Forelimb muscle (tissue), 1 donor: ENCODE measurements at places on chromosomes 3 and 15. TPM values are rescaled to one million over a fixed set of nuclear protein-coding genes. Genes with fewer than 3 reads are reported as not detected.
A peak's percentile ranks its signal among the peaks of the same experiment; 100 is the strongest.

The MESP1 gene
- 0.85 TPM for polyA plus RNA-seq

The FEZF2 gene
- polyA plus RNA-seq: not detected

GRCh38 chr15:78056714-78057269 lies 20.7 kb downstream of the TBC1D2B start:
- no peak for DNase-seq

GRCh38 chr3:8205881-8206280 lies 295.7 kb upstream of the LMCD1 start:
- DNase-seq: no peak

GRCh38 chr3:38120693-38121450 lies 16.1 kb downstream of the ACAA1 start:
- DNase-seq: no peak

GRCh38 chr3:100538339-100538706 lies 45.9 kb downstream of the TMEM45A start:
- no peak for DNase-seq

GRCh38 chr15:27271258-27271657 lies 300.3 kb downstream of the GABRG3 start:
- DNase-seq: no peak

The C3orf33 gene
- polyA plus RNA-seq: 3.1 TPM

DNA sequence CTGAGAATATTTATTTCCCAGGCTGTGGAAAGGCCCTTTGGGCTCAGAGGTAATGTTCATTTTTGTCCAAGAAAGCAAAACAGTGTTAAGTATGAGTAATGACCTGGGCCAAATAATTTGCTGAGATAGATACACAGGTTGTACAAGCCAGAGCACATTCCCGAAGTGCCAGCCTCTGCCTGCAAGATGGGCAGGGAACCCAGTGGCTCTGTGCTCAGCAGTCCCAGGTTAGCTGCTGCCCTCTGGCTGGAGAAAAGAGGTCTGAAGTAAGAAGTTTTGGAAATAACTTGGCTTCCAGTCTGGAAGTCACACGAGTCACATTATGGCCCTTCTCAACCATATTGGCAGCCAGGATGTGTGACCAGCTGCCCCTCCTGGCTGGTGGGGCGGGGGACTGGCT lies 20.2 kb downstream of the MYZAP start:
- no peak for DNase-seq

DNA sequence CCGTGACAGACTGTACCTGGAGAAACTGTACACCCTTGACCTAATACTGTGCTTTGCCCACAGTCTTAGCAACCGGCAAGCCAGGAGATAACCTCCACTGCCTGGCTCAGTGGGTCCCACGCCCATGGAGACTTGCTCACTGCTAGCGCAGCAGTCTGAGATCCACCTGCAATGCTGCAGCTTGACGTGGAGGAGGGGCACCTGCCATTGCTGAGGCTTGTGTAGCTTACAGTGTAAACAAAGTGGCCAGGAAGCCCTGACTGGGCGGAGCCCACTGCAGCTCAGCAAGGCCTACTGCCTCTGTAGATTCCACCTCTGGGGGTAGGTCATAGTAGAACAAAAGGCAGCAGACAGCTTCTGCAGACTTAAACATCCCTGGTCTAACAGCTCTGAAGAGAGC lies 189.3 kb downstream of the EDEM1 start:
- no peak for DNase-seq

DNA sequence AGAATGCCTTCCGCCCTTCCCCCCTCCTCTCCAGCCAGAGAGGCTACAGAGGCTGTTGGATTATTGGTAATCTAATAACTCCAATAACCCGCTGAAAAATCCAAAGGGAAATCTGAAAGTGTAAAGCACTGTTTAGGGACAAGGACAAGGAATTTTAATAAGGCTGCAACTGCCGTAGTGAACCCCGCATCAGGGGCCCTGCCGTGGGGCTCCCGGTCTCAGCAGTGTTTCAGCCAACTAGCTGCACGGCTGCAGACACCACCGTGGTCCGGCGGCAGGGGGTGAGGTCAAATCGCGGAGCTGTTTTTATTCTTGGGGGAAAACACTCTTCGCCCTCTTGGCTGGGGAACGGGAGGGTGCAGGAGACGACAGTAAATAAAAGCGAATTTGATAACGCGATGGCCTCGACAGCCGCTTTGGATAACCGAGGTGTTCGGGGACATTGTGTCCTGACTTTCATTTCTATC lies 6.1 kb downstream of the BCL6 start:
- no peak for DNase-seq

DNA sequence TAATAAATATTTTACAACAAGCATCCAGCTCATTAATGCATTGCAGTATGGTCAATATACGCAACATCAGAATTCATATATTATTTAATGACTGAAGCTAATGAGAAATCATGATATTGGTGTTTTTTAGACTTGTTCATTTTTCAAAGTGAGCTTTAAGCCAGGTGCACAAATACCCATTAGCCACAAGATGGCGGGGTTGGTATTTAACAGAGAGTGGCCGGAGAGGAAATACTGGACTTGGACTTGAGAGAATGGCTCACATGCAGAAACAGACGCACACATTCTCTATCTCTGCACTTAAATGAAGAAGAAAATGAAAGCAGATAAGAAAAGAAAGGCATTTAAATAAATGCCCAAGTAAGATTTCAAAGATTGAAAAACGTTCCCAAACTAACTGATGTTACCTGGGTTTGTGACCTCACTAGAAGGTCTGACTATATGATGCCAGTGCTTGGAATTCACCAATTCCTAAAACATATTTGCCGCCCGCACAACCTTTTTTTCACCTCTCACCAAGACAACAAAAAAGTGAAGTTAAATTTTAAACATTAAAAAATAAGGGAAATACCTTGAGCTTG lies 21.2 kb upstream of the CRBN start:
- DNase-seq: peak; percentile 56

The CHRFAM7A gene
- polyA plus RNA-seq: 2.3 TPM

The COLQ gene
- polyA plus RNA-seq: 24.7 TPM

DNA sequence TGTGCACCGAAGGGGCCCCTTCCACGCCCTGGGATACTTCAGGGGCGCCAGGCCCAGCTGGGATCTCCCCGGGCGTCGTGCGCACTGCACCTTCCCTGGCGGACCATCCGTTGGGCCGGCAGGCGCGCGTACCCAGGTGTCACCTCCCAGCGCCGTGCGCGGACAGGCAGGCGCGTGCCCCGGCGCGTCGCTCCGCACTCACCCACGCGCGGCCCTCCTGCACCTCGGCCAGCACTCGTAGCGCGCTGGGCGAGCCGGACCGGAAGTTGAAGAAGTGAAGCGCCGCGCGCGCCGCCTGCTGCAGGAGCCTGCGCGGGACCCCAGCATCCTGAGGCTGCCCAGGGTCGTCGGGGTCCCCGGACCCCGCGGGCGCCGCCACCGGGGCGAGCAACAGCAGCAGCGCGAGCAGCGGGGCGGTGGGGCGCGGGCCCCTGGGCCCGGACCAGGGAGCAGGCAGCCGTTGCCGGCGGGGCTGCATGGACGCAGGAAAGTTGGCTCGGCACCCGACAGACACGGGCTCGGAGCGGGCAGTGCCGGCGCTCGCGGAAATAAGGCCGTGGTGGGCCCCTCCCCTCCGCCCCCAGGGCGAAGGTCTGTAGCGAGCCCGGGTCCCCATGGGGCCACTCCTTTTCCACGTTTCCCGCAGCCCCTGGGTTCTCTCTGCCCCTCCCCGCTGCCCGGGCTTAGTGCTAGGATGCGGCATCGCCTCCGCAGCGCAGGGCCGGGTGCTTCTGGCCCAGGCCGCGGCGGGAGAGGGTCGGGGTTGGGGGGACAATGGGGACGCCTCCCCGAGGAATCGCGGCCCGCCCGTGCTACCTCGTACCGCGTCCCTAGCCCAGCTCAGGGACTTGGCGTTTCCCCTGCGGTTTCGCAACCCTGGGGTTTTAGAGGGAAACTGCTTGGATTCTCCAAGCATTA lies at the start of gene RARRES1:
TSS of gene RARRES1 (minus strand) at position 520 of the 918 bp plus-strand sequence. CDS start at position 478, 42 bp downstream.
- no peak for DNase-seq

DNA sequence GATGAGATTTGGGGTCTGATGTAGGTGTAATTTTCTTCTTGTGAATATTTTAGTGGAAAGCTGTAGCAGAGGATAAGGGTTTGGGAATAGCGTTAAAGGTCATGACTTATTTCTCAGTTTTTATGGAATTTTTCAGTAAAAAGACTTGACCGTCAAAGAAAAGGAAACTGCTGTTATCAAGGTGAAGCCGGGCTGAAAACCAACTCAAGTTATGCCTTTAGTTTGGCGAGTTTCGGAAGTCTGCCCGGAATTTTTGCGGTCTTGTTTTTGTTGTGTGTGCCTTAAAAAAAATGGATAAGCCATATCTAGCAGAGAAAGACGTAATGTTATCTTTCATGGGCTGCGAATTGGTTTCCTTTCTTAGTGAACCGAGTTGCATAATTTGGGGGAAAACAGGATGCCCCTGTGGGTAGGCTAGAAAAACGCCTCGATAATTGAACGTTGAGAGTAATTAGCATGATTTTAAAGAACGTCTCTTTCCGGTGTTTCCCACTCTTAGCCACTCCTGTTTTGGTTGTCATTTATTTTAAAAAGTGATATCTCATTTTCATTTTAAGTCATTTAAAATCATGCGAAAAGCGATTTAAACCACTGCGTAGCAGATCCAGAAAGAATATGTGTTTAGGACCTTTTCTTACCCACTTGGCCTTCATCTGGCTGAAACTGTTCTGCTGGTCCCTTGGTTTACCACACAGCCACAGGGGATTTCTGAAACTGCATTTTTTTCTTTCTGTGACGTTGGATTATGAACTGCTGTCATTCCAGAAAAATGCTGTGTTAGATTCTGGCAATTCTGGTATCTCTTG lies 1.1 kb downstream of the NFKBIZ start:
- DNase-seq: no peak

DNA sequence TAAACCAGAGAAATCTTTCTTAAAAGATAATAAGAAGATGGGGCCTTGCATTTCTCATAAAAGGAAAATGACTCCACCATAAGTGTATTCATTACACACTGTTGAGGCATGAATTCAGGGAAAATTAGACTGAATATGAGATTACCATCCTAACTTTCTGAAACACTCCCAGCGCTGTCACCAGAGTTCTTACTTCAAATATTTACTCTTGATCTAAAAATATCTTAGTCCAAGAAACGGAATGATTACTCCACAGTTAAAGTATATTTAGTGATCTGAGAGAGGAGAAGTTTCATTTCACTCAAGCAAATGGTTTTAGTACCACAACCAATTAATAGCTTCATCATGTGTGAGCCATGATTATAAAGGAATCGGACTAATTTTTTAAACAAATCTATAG lies 300.3 kb downstream of the ZBTB20 start:
- DNase-seq: no peak

DNA sequence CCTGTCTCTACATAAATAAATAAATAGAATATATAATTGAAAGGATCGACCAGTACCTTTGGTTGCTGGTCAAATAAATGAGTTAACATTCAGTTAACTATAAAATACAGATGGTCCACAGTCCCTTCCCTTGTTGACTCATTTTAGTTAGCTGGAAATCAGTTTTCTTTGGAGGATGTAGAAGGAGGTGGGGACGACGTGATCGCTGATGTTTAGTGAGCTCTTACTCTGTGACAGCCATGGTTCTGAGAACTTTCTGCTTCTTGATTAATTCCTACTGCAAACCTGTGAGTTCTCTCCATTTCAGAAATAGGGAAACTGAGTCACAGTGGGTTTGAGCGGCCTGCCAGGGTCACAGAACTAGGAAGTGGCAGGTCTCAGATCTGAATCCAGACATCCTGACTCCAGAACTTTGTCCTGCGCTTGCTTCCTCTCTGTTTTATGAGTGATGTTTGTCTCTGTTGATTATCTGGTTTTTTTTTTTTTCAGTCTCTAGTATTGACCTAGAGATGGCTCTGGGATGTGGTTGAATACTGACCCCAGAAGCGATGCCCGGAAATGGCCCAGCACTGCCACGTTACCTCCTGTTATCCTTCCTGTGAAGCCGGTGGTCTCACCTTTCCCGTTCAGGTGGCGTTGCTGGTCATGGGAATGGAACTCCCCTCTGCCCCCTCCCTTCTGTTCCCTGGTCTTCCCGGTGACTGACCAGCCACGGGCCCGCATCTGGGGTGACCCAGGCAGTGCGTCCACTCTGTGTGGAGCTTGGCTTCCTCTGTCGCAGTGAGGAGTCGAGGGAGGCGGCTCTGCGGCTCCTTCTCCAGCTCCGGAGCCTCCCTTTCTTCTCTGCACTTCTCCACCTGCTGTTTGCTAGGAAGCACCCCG lies 18.2 kb downstream of the SYNM start:
- DNase-seq: no peak

DNA sequence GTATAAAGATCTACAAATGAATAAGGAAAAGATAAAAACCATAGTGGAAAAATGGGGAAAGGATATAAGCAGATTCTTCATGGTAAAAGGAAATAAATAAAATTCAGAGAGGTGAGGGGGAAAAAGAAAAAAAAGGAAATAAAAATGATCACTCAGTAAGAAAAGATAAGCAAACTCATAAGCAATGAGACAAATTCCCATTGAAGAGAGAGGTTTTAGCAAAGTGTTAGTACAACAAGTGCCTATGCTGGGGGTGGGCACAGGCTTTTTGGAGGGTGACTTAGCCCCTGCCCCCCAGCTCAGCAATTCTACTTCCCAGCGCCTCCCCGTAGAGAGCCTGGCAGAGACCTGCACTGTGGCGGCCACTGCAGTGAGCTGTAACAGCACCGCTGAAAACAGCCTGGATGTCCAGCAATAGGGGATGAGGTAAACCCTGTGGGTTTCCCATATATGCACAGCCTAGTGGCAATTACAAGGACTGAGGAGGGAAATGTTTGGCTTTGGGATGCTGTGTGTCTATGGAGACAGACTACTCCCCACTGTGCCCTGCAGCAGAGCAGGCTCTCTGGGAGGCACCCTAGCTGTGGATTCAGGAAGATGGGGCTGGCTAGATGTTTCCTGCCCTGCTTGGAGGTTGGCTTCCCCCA lies 23.7 kb upstream of the SFMBT1 start:
- no peak for DNase-seq

The DAZL gene
- polyA plus RNA-seq: not detected

DNA sequence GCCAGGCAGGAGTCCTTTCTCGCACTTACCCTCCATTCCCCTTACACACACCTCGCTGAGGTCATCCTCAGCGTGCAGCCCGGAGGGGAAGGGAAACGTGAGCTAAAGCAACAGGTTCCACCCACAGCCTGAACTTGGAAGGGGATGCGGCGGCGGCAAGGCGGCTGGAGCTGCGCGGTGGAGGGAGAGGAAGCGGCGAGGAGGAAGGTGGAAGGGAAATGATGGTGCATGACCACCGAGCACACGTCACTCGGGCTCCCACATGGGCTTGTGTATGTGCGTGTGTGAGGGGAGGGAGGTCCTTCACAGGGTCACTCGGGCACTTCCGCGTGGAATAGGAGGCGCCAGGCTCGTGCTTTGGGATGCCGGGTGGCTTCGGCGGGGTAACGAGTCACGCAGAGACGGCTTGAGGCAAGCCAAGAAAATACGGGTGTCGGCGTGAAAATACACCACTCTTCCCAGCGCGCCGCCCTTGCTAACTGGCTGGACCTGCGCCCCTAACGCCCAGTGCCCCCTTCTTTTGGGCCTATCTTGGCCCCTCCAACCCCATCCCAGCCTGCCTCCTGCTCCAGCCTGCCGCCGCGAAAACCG lies 225.5 kb upstream of the IL12A start:
- DNase-seq: no peak

DNA sequence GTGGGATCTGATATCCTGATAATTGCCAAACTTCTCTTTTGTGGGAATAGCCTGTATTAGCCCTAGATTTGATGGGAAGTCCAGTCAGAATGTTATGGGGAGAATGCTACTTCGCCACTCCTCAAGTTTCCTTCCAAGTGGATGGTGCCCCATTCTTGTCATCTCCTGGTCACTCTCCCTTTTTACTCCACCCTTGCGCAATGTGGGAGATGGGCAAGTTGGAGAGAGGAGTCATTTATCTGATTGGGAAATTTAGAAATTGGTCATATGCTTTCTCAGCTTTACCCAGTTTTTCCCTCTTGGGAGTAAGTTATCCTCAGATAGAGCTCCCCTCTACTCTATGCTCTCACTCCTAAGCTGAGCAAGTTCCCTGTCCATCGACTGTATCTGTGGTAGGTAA lies 14.4 kb downstream of the FANCD2OS start:
- no peak for DNase-seq
